Left renal pelvis (tissue), 4 donors: ENCODE measurements at places on chromosomes 4 and X. TPM values are rescaled to one million over a fixed set of nuclear protein-coding genes. Genes with fewer than 3 reads are reported as not detected.

CENPVL2 gene
- 0.16 TPM for polyA plus RNA-seq

MFAP3L gene
- polyA plus RNA-seq, result 21.8 TPM

DMD gene
- 17.8 TPM for polyA plus RNA-seq

DLG3 gene
- polyA plus RNA-seq, result 31.2 TPM

DNA sequence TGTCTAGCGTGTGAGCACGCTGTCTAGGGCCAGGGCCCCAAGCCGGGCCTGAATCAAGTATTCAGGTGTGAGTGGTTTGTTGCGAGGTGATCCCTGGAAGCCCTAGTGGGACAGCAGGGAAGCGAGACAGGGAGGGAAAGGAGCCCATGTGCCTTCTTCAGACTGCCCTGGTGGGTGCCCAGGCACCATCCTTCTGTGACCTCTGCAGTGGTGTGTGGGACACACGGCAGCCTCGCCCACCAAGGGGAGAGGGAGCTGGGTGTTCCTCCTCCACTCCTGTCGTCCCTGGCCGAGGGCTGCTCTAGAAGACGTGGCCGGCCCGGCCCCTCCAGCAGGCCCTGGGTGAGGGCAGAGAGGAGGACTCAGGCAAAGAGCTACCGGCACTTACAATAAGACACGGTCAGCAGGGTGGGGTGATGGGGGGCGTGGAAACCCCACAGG, 47.4 kb downstream of the HTRA3 start:
- no peak for DNase-seq

ERCC6L gene
- polyA plus RNA-seq, result 4.2 TPM

- DNase-seq, result no peak
These were observed 42.0 kb downstream of the CENPE start for GRCh38 chr4:103156106-103156505.

- no peak for DNase-seq
These were observed 3.9 kb upstream of the SPOCK3 start for GRCh38 chr4:167238226-167238625.

FRAS1 gene
- 65.5 TPM for polyA plus RNA-seq
